ENCODE measurements at places on chromosomes 12 and 14.

GRCh38 chr12:96534339-96534738 is 45.0 kb downstream of the CFAP54 start:
- no peak for DNase-seq
- no peaks in the 10 kb centered on the region for H3K36me3 ChIP-seq
- H3K27ac ChIP-seq = no peak overlapping the region
- H3K27me3 ChIP-seq = no peaks in the 10 kb centered on the region

GRCh38 chr12:50397117-50397650 is 775 bp upstream of the FAM186A start:
- no peak overlapping the region for H3K4me3 ChIP-seq
- peaks cover 8% of the 10 kb centered on the region for H3K36me3 ChIP-seq
- no peaks in the 10 kb centered on the region for H3K27me3 ChIP-seq
- no peak overlapping the region for H3K27ac ChIP-seq
- H3K4me1 ChIP-seq = peaks cover 3% of the 10 kb centered on the region

DNA sequence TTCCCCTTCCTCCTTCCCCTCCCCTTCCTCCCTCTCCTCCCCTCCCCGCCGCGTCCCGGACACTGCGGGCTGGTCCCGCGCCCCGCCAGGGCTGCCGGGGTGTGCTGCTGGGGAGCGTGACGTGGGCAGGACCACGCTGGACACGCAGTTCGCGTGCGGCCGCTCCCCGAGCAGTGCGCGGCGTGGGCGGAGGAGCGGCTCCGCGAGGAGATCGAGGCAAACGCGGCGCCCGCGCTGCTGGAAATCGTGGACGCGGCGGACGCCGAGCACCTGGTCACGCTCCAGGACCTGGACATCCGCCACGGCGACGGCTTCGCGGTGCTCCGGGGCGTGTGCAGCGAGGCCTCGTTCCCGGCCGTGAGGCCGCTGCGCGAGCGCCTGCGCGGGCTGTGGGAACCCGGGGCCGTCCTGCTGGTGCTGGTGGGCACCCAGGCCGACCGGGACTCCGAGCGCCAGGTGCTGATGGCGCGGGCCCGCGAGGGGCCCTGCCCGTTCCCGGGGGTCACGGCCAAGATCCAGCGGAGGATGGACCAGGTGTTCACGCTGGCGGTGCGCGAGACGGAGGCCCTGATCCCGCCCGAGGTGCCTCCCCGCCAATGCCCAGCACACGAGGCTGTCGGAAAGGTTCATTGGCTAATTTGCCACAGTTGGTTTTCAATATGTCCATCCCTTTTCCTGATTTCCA is 84.3 kb downstream of the TNFAIP2 start:
- no peak overlapping the region for H3K4me3 ChIP-seq
- H3K27me3 ChIP-seq = peaks cover 64% of the 10 kb centered on the region
- no peak for DNase-seq
- H3K4me1 ChIP-seq = no peaks in the 10 kb centered on the region
- peaks cover 7% of the 10 kb centered on the region for H3K36me3 ChIP-seq

DNA sequence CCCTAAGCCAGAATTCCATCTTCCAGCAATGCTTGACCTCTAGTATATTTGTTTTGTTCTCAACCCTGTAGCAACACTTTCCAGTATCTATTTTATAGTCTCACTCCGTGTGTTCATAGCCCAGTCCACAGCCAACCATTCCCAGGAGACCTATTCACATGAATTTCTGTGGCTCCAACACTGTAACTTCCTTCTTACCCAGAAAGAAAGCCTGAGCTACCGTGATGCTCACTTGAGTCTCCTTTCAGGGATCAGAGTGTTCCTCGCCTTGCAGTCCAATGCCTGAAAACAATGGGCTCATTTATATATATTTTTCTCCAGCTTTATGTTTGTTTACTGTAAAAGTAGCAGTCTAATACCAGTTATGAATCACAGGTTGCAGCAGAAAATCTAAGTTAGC is 645.0 kb upstream of the NOVA1 start:
- H3K36me3 ChIP-seq = no peaks in the 10 kb centered on the region
- H3K4me3 ChIP-seq = no peak overlapping the region
- no peak for DNase-seq
- no peaks in the 10 kb centered on the region for H3K4me1 ChIP-seq
- no peak overlapping the region for H3K27ac ChIP-seq
- no peaks in the 10 kb centered on the region for H3K27me3 ChIP-seq

DNA sequence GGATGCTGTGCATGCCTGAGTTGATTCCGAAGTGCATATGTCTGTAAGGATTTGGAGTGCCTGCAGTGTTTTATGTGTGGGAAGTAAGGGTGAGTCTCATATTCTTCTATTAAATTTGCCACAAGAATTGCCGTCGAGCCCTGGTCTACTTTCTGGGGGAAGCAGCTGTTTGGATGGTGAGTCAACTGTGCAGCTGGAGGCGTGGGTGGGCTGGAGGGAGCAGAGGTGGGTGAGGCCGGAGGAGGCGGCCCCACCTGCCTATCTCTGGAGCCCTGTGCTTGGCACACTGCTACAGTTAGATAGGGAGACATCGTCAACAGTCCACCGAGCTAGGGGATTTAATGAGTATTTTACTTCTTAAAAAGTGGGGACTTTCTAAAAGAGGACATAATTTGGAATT is 9.7 kb downstream of the GLRX5 start:
- DNase-seq = no peak
- peaks cover 26% of the 10 kb centered on the region for H3K4me1 ChIP-seq
- no peak overlapping the region for H3K4me3 ChIP-seq
- peaks cover 17% of the 10 kb centered on the region for H3K36me3 ChIP-seq
- H3K27ac ChIP-seq = no peak overlapping the region

DNA sequence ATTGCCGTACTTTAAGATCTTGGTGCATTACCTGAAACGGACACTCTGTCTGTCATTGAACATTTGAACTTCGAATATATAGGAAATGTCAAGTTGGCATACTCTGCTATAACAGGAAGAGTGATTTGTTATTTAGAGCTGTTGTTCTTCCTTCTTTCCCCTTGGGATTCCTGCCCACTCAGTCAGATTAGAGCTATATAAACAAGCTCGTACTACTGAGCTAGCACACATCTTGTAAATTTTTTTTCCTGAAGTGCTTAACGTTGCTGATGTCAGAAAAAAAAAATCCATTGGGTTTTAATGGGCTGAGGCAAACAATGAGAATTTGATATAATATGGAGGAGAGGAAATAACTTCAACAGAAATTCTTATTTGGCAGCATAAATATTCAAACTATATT is 26.8 kb downstream of the RGS6 start:
- H3K4me1 ChIP-seq = no peaks in the 10 kb centered on the region
- DNase-seq = no peak
- H3K4me3 ChIP-seq = no peak overlapping the region
- H3K27me3 ChIP-seq = peaks cover 10% of the 10 kb centered on the region
- H3K27ac ChIP-seq = no peak overlapping the region
- no peaks in the 10 kb centered on the region for H3K36me3 ChIP-seq

GRCh38 chr14:71497645-71498086 is 434.6 kb upstream of the RGS6 start:
- peaks cover 18% of the 10 kb centered on the region for H3K36me3 ChIP-seq
- peaks cover 24% of the 10 kb centered on the region for H3K4me1 ChIP-seq
- peak overlapping the region; percentile 56 for H3K27ac ChIP-seq
- H3K27me3 ChIP-seq = no peaks in the 10 kb centered on the region
- peak overlapping the region; percentile 10 for H3K4me3 ChIP-seq
- DNase-seq = no peak

GRCh38 chr12:124866883-124867400 is 3.3 kb upstream of the SCARB1 start:
- no peak overlapping the region for H3K27ac ChIP-seq
- no peak overlapping the region for H3K4me3 ChIP-seq
- H3K27me3 ChIP-seq = peaks cover 14% of the 10 kb centered on the region
- peaks cover 12% of the 10 kb centered on the region for H3K36me3 ChIP-seq

Data from activated naive CD8-positive, alpha-beta T cell treated with anti-CD3 and anti-CD28 coated beads for 36 hours (primary cell).